T-helper 1 cell (primary cell): ENCODE measurements at places on chromosomes 5 and 9.

GRCh38 chr9:76643399-76644117 is 120.7 kb upstream of the PCA3 start:
- no peak for DNase-seq

GRCh38 chr5:177498013-177498787 is 796 bp upstream of the PDLIM7 start:
- no peak for DNase-seq

GRCh38 chr5:178555771-178556211 is 34.4 kb downstream of the COL23A1 start:
- no peak for DNase-seq

DNA sequence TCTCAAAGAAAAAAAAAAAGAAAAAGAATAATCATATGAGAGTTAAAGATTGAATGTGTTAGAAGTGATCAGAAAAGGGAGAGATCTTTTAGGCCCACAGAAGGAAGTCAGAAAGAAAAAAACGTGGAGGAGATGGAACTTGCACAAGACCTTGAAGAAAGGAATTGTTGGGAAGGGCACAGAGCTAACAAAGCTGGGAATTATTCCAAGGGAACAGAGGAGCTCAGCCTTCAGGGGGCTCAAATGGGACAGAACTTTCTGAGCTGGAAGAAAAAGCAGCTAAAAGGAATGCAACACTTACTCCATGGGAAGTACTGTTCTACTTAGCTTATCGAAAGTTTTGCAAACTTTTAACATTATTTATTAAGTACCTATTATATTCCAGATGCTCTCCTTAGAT is 153.4 kb upstream of the ADRA1B start:
- DNase-seq, result no peak
